HCT116 (cell line): ENCODE measurements at places on chromosomes 6 and 20.

- H3K4me3 ChIP-seq: no peak overlapping the region
- no peak for DNase-seq
- no peak overlapping the region for H3K27ac ChIP-seq
These were observed 10.9 kb downstream of the EDN1 start for GRCh38 chr6:12301018-12301417.

- H3K36me3 ChIP-seq: no peaks in the 10 kb centered on the region
- H3K4me3 ChIP-seq: no peak overlapping the region
- no peak overlapping the region for H3K27ac ChIP-seq
- no peak for DNase-seq
- peaks cover 13% of the 10 kb centered on the region for H3K4me1 ChIP-seq
These were observed 5.0 kb downstream of the CPXM1 start for GRCh38 chr20:2795451-2795850.

- no peak for DNase-seq
- H3K27me3 ChIP-seq: no peaks in the 10 kb centered on the region
- H3K27ac ChIP-seq: no peak overlapping the region
These were observed 116.5 kb upstream of the CCDC28A start for GRCh38 chr6:138657065-138657425.

- no peaks in the 10 kb centered on the region for H3K27me3 ChIP-seq
- H3K4me3 ChIP-seq: no peak overlapping the region
- DNase-seq: no peak
- no peaks in the 10 kb centered on the region for H3K36me3 ChIP-seq
- H3K4me1 ChIP-seq: peaks cover 11% of the 10 kb centered on the region
- no peak overlapping the region for H3K27ac ChIP-seq
These were observed 3.9 kb upstream of the PHF20 start for GRCh38 chr20:35767683-35768481.

- no peak for DNase-seq
- no peaks in the 10 kb centered on the region for H3K4me1 ChIP-seq
- no peaks in the 10 kb centered on the region for H3K36me3 ChIP-seq
- H3K27ac ChIP-seq: no peak overlapping the region
These were observed 152.0 kb downstream of the TSHZ2 start for GRCh38 chr20:53124075-53124551.
